ENCODE measurements at places on chromosomes 5 and 9.
A peak's percentile ranks its signal among the peaks of the same experiment; 100 is the strongest.

DNA sequence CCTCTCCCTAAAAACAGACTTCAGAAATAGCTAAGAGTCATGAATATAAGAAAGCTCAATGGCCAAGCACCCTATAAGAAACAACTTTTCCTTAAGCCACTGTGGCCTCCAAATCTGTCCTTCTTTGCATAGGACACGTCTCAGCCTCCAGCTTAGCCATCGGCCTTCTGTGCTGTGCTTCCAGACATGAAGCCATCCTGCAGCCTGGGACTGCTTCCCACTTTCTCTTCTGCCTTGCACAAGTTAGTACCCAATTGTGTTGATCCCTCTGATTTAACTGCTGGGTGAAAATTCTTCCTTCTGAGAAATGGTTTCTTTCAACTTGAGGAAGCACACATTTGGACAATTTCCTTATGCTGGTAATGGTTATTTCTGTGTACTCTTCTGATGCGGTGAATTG lies 334.7 kb downstream of the MARCHF11 start:
- no peak for DNase-seq

DNA sequence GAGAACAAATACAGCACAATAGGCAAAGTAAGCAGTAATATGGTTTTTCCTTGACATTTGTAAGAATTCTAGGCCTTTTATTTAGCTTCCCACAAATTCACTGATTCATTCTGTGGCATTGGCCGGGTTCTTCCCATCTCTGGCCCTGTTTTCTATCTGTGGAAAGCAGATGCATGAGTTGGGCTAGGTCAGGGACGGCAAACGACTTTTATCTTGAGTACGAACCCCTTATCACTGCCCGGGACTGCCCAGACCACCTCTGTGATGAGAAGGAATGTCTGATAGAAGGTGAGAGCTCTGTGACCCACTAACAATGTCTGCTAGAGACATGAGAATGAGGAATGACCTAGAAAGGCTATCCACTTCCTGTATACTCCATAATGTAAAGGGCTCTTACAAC lies 35.4 kb upstream of the ADAM19 start:
- DNase-seq = no peak

GRCh38 chr5:163706053-163706771 lies 200.8 kb downstream of the MAT2B start:
- peak; percentile 26 for DNase-seq

DNA sequence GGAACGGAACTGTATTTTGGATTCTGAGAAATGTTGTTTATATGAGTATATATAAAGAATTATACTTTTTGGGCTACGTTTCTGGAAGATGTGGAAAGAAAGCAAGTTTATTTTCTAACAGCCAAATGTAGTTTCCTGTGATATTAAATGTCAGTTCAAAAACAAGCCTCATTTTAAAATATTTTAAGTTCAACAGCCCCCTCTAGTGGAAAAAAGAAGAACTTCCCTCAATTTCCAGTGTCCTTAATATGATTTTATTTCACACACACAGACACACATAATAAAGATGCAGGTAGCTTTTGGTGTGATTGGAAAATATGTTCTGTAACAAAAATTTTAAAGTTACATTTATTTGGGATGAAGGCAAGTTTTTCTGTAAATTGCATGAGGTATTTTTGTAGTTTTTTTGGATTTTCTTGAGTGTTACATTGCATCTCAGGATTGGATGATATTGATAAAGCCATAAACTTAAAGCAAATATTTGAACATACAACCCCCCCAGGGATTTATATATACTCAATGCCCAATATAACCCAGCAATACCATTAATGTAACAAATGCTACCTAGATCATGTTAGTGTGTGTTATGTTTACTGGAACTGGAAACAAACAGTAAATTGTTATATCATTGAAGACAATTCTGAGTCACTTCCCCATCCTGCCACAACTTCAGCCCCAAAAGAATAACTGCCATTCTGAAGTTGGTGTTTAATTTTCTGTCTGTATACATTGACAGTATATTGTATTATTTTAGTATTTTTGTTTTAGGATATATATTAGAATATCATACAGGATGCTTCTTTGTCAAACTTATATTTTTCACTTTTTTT lies 54.0 kb downstream of the CCDC171 start:
- DNase-seq = peak; percentile 21

- no peak for DNase-seq
Observed at GRCh38 chr9:111298111-111298510, 31.9 kb downstream of the OR2K2 start.

GRCh38 chr5:103472830-103473229 lies 89.8 kb downstream of the NUDT12 start:
- no peak for DNase-seq

- DNase-seq = no peak
Observed at GRCh38 chr5:111563031-111563822, 50.9 kb upstream of the STARD4 start.

- no peak for DNase-seq
Observed at GRCh38 chr5:134576386-134577021, 51.0 kb downstream of the JADE2 start.

GRCh38 chr9:110687497-110687896 lies 18.9 kb downstream of the MUSK start:
- peak; percentile 30 for DNase-seq

GRCh38 chr5:88722546-88723073 lies 160.4 kb downstream of the MEF2C start:
- DNase-seq = no peak

DNA sequence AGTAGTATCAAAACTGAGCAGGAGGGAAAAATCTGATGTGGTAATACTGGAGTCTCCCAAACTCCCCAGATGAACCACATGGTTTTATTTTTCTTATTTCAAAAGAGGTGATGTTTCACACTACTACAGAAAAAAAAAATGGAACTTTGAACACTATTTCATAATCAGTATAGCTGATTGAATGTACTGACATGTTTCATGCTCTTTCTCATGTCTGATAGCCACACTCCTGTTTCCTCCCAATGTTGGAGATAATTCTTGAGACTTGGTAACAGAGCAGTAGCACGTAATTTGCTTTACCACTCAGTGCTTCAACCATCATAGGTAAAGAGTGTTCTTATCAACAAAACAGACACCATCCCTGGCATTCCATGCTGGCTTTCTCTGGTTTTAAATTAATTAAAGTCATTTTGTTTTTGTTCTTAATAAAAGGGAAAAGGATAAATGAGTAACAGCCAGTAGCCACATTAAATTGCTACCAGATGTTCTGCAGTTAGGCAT lies 85.2 kb downstream of the MUSK start:
- DNase-seq = no peak

DNA sequence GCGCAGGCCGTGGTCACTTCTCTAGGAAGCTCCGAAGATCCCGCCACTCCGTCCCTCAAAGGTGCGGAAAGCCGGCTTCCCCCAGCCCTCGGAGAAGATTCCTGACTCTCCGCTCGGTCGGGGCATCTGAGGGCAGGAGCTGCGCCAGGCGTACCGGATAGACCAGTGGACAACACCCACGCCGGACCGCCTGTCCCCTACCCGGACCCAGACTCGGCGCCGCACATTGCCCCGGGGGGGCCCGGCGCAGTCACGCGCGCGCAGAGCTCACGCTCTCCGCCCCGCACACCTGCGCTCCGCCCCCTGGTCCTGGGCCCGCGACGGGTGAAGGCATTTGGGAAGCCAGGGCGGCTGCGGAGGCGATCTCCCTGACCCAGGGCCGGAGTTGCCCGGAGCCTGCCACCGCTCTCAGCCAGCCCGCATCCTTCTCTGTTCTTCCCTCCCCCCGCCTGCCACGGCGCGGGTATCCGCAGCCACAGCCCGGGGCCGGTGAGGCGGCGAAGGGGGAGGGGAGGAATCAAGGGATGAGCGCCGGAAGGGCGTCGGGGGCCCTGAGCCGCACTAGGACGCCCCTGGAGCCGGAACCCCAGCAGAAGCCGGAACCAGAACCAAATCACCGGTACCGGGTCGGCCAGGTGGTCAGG lies 448 bp downstream of the RELL2 start:
- peak; percentile 51 for DNase-seq

GRCh38 chr9:111937301-111937700 lies 40.7 kb downstream of the UGCG start:
- DNase-seq = no peak

- DNase-seq = no peak
Observed at GRCh38 chr5:19619571-19619970, 368.4 kb downstream of the CDH18 start.

- DNase-seq = no peak
Observed at GRCh38 chr5:93191035-93191817, 389.8 kb downstream of the NR2F1-AS1 start.

- DNase-seq = no peak
Observed at GRCh38 chr9:133342570-133342969, 5.4 kb downstream of the MED22 start.

- DNase-seq = peak; percentile 68
Observed at GRCh38 chr9:120579139-120580050, 572 bp downstream of the CDK5RAP2 start.

GRCh38 chr9:129889941-129890717 lies 54.9 kb downstream of the USP20 start:
- DNase-seq = no peak

GRCh38 chr9:94697972-94698581 lies 28.4 kb upstream of the AOPEP start:
- no peak for DNase-seq

- DNase-seq = no peak
Observed at GRCh38 chr5:82512025-82512424, 233.9 kb upstream of the RPS23 start.

- DNase-seq = no peak
Observed at GRCh38 chr5:146669656-146670055, 153.7 kb upstream of the GPR151 start.

- no peak for DNase-seq
Observed at GRCh38 chr5:149490599-149491485, 60.4 kb downstream of the CSNK1A1 start.

DNA sequence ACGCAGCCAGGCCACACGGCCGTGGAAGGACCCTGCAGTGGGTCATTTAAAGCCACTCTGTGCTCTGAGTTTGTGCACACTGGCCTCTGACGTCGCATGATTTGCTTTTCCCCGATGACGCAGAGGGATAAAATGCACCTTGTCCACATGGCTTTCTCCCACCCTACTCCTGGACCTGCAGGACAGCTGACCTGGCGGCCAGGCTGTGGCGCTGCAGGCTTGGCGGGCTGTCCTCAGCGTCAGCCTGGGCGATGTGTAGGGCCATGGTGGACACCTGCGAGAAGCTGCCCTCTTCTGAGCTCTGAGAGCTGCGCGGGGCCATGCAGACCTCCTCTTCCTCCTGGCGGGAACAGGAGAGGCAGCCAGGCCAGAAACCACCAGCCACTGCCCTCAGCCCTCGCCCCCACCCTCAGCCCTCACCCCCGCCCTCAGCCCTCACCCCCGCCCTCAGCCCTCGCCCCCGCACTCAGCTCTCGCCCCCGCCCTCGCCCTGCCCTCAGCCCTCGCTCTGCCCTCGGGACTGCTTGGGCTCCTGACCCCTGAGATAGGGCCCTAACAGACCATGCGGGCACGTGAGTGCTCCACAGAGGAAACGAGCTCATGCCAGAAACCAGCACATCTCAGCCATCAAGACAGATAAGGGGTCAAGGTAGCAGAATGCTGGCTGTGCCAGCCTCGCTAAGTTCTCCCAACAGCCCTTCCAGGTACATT lies 20.0 kb upstream of the SCGB3A1 start:
- DNase-seq = no peak

GRCh38 chr9:78707481-78707991 lies 410.6 kb downstream of the PSAT1 start:
- peak; percentile 6 for DNase-seq

Measured in RWPE1 (cell line).